ENCODE measurements at places on chromosomes 1 and 21. TPM values are rescaled to one million over a fixed set of nuclear protein-coding genes. Genes with fewer than 3 reads are reported as not detected.

AJAP1 gene
- total RNA-seq: 0.39 TPM

C1orf210 gene
- not detected for total RNA-seq

IL24 gene
- total RNA-seq: not detected

MRPS14 gene
- total RNA-seq: 30.3 TPM

ITLN2 gene
- total RNA-seq: not detected

CFAP57 gene
- total RNA-seq: not detected

SPATA21 gene
- total RNA-seq: not detected

RPS6KA1 gene
- total RNA-seq: 37.7 TPM

PDE9A gene
- 4.6 TPM for total RNA-seq

WNT4 gene
- 2.4 TPM for total RNA-seq

VANGL2 gene
- 0.78 TPM for total RNA-seq

HEYL gene
- total RNA-seq: 27.7 TPM

ASAP3 gene
- 70.3 TPM for total RNA-seq
